SK-N-SH treated with all-trans-retinoic acid at 6 μM for 48 hours (cell line): ENCODE measurements at places on chromosomes 2 and 18.

DNA sequence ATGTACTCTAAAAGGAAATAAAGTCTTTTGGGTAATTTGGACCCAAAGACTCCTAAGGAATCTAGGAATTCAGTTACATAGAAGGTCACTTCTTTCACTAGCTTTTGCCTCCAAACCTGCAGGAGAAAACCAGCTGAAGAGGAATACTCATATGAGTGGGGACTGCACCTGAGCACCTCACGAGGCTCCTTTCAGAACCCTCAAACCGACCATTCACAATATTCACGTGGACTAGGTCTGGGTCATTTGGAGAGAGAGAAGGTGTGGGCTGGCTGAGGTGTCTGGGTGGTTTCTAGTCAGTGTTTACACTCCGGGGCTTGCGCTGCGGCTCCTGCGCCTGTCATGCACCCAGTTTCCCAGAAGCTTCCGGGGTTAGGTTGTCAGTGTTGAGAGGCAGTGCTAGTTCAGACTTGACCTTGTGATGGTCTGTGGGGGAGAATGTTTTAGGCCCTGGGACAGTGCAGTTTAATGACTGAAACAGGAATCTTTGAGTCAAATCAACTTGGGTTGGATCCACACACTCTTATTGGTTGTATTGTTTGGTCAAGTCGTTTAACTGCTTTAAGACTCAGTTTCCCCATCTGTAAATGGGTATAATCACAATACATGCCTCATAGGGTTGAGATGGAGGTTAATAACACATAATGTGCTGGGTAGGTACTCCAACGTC lies 78.4 kb downstream of the LIMS1 start:
- no peak for ATAC-seq

DNA sequence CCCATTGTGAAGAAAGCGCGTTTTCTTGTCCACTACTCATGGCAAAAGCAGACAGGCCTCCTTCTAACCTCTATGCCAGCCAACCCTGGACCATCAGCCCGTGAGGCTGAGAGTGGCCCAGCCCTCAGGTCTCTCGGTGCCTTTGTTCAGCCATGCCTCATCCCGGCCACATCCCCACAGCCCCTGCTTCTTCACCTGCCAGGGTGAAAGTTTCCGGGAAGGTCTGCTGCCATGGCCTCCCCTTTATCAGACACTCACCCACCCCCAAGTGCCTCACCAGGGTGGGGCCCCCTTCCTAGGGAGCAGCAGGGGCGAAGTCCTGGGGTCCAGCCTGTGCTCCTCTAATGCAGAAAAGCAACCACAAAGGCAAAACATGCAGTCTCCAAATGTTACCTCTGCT lies 478.4 kb upstream of the SALL3 start:
- no peak for ATAC-seq

DNA sequence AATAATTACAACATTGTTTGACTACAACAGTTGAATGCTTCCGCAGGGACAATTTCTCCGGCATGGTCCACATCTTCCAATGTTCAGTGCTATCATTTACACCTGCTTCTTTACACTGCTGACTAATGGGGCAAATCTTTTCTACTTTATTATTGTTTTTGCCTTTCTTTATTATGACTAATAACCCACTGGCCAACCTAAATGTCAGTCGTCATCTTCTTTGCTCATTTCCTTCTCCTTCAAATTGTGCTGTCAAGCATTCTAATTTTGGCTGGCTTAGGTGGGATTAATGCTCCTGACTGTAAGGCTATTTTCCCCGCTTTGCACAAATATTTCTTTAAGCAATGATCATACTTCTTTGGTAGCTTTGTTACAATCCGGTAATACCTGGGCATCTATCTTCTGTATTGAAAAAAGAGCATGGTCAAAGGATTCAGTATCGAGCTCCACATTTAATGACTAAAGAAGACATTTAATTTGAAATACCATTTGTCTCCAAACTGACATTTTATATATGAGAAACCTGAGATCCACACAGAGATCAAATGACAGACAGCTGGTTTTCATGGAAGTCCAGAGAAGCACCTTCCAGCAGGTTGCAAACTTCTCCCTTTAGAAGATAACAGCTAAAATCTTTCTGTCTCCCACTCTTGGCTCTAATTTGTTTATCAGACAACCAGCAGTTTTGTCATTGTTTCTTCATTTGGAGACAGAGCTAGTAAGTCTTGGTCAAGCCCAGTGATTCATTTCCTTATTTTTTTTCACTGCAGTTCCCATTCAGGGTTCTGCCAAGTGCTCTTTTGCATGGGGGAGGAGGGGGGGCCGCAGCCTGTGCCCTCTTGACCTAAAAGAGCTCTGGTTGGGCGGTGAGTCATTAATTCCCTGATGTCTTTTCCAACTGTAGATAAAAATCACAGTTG lies 132.9 kb downstream of the SOCS6 start:
- ATAC-seq: peak; percentile 78

DNA sequence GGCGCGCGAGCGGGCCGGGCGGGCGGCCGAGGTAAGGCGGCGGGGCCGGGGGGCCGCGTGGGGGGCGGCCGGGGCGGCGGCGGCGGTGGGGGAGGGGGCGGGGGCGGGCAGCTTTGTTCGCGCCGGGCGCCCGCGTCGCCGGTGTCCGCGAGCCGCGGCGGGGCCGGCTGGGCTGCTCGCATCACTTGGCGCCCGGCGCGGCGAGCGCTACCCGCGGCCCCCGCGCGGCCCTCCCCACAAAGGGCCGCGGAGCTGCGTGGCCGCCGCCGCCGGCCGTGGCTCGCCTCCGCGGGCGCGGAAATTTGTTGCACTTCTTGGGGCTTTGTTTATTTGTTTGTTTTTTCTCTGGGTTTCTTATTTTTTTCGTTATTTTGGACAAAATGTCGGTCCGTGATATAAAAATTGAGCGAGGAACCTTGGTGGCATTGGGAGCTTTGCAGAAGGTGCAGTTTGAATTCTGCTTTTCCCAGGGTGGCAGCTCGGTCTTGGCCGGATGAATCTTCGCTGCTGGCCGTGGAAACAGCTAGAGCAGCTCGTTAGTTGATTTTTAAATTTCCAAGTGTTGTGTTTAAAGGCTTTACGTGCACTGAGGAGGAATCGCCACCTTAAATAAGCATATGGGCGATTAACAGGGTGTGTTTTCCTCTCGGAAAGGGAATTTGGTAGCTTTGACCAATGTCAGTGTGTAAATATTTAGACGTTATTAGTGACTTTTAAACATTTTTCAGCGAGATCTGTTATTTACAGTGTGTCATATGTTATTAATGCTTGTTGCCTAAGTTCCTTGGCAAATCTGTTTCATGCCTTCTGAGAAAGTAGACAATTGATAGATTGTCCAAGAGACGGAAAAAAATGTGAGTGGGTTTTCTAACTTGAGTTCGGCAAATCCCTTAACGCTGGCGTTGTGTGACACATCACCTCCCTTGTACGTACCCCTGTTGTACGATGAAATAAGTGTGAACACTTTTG lies 822 bp downstream of the UBE2E3 start:
- ATAC-seq: 0 out of 3 replicates have a peak, but pooled peaks have one; percentile 4

GRCh38 chr2:241835611-241836010 lies 23.1 kb downstream of the PDCD1 start:
- ATAC-seq: no peak

- no peak for ATAC-seq
Measured at GRCh38 chr2:29119211-29119610, 4.0 kb downstream of the CLIP4 start.

DNA sequence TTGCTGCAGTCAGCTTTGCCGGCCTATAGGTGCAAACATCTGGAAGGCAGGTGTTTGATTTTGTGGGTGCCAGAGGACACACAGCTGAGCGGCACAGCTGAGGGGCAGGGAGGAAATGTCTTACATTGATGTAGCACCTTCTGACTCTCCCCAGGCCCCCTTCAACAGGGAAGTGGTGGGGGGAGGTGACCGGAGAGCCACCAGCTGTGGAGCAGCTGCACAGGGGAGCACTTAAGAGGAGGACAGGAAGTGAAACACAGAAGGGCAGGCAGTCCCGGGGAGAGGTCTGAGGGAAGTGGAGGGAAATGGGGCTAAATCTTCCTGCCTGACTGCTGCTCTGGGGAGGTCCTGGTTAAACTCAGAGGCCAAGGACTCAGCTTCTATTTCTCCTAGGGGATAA lies 409.1 kb downstream of the TNS1 start:
- no peak for ATAC-seq

- ATAC-seq: no peak
Measured at GRCh38 chr18:78406743-78407465, 572.7 kb upstream of the SALL3 start.

- no peak for ATAC-seq
Measured at GRCh38 chr2:45974762-45975408, 322.3 kb upstream of the EPAS1 start.

DNA sequence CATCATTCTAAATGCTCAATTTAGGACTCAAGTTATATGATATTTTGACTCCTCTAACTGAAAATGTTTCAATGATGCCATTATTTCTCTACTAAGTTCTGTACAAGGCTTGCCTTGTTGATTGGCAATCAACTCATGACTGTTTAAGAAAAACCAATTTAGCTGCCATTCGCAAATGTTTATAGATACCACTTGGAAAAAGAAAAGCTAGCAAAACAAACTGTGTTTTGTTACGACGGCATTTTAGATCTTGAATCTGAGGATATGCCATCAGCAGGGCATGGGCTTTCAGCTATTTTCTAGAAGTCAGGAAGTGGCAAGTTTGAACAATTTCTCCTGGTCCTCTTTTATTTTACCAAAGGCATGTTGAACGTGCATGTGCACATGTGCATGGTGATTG lies 65.3 kb downstream of the MREG start:
- no peak for ATAC-seq

DNA sequence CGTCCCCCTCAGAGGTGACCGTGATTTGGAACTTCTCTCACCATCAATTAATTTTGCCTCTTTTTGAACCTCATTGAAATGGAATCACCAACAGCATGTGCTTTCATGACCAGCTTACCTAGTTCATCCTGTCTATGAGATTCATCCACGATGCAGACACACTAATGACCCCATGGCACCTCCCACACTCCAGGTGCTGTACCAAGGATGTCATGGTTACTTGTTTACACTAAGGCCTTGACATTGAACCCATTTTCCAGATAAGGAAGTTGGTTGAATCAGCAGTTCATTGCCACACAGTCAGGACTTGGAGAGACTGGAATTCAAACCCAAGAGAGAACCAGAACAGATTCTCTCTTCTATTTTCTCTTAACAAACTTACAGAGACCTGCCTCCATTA lies 139.0 kb downstream of the ZFP36L2 start:
- no peak for ATAC-seq

- peak; percentile 21 for ATAC-seq
Measured at GRCh38 chr2:86622519-86623042, 1.1 kb downstream of the RNF103 start.

GRCh38 chr2:231068525-231069222 lies 12.0 kb downstream of the PSMD1 start:
- ATAC-seq: peak; percentile 69

GRCh38 chr2:58800881-58801280 lies 559.8 kb upstream of the FANCL start:
- no peak for ATAC-seq

DNA sequence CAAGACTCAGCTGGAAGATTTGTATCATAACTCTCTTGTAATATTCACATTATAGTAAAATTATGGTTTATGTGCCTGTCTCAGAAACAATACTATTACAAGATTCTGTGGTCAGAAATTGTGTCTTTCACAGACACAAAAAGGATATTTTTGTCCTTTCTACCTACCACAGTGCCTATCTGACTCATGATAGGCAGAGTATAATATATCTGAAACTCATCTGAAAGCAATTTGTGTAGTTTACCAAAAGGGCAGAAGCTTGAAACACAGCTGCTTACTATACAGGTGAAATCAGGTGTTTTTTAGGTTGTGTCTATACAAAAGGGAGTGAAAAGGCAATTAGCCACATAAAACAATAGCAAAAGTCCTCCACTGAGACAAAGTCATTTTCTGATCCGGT lies 10.9 kb downstream of the TMEM200C start:
- ATAC-seq: no peak

DNA sequence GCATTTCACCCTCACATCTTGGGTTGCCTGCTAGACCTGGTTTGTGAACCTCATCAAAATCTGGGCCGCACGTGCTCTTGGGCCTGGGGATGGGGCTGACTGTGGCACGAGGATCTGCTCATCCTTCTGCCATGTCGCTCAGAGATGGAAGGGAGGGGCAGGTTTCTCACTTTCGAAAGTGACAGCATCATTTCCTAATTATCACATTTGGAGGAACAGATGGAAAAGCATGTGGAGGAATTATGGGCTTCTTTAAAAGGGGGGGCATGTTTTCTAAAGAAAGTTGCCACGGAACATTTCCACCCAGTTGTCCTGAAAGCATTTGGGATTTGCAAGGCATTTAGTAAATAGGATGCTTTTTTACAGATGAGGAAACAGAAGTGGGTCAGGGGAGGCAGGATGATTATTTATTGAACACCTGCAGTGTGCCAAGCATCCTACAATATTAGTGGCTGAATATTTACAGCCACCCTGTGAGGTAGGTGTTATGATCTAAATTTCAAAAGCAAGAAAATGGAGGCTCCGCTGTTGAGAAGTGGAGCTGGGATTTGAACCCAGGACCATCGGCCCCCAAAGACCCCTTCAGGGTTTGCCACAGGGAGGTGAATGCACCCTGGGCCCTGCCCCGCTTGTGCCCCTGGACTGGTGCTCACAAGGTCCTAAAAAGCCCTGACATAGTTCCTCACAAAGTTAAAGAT lies 104.2 kb upstream of the MYCN start:
- no peak for ATAC-seq

DNA sequence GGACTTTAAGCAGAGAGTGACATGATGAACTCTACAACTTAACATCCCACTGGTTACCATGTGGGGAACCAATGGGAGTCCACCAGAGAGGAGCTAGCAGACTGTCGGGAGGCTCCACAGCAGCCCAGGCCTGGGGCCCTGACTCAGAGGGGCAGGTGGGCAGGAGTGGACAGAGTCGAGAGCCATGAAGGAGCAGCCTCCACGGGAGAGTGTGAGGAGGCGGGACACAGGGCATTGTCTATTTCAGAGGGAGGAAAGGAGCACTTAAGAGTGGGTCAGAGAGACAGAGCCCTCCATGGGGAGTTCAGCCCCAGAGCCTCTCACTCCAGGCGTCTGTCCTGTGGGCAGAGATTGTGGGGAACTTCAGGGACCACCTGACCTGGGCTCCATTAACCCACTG lies 118.7 kb downstream of the CYP26B1 start:
- no peak for ATAC-seq

DNA sequence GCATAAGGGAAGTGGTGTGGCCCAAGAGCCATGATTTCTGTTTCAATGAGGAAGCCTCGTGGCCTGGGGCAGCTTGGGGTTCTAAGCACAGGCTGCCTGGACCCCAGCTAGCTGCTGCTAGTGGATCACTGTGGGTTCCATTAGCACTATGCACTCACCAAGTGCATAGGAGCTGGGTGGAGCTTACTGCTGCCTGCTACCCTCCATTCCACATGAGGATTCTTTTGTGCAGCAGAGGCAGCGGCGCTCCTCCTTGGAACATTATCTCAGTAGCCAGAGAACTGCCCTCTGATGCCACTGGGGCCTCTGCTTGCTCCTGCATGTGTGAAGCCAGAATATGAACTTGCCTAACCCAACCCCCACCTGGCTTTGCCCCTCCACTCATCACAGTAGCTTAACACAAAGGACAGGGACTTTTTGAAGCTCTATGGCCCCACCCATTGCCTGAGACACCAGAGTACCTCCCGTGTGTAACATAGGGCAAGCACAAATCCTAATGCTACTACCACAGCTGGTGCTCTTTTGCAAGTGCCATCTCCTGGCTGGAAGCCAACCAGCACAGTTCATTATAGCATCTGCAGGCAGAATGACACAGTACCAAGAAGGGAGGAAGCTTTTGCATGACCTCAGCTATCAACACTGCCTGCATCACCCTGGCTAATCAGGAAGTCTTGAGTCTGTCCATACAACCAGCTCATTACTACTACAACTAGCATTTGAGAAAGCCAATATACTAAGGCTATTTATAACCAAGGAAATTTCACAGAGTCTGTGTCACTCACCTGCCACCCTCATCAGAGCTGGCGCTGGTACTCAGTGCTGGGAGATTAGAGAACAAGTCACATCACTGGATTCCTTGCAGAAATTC lies 297.0 kb upstream of the GULP1 start:
- ATAC-seq: peak; percentile 75
